HuH-7.5 (cell line): ENCODE measurements at places on chromosomes 13 and 19.
A peak's percentile ranks its signal among the peaks of the same experiment; 100 is the strongest.

DNA sequence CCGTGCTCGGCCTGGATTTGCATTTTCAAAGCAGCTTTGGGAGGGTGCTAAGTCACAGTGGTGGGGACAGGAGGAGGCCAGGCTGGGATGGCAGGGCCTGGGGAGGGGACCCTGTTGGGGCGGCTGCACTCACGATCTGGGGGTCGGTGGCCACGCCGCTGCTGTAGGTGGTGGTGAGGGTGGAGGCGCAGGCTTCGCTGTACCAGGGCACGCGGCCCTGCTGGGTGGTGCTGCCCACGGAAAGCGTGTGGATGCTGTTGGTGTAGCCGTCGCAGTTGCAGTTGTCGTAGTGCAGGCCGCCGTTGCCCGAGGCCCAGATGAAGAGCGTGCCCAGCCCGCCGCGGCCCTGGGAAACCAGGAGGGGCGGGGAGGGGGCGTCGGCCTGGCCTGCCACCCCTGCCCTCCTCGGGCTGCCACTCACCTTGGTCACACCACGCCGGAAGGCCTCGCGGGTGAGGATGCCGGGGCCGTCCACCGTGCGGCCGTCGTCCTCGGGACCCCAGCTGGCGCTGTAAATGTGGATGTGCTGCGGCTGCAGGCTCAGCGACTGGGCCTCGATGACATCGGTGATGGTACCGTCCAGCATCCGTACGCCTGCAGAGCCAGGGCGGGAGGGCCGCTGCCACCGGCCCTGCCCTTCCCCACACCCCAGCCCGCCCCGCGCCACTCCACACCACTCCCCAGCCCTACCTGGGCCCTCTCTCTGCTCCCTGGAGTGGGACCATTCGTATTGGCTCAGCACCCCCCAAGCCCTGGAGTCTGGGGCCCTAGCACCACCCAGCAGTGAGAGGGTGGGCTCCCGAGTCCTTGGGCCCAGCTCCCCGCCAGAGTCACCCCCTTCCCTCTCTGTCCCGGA is 3.2 kb downstream of the PCSK4 start:
- DNase-seq, result no peak

GRCh38 chr13:109332506-109333499 is 453.6 kb downstream of the IRS2 start:
- no peak for DNase-seq

- DNase-seq, result peak; percentile 74
Observed at GRCh38 chr19:5154129-5154798, 185.4 kb downstream of the KDM4B start.

DNA sequence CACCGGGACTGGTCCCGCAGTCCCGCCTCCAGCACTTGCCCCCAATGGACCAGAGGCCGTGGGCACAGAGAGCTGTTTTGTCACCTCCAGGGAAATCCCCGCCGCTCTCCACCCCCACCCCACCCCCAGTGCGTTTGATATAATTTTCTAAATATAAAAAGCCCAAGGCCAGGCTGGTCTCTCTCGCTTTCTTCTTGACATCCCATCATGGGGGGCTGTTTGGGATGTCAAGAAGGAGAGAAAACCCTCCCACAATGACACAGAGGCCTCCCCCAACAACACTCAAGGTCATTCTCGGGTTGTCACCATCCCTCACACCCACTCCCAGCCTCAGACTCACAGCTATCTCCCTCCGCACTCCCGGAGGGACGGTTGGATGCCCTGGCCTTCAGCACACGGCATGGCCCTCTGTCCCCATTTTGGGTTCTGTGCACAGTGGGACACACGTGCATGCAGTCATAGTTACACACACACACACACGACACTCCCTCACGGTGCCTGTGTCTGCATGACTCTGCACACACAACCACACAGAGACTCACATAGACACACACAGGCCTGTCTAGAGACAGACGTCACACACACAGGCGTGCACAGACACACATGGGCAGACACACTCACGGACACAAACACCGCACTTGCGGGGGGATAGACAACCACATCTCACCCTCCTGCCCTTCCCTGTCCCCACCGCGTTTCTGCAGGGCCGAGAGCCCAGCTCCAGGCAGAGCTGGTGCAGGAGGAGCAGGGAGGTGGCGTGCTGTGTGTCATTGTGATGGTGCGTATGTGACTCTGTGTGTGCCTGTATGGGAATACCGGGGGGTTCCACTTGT is 4.8 kb upstream of the NFIC start:
- DNase-seq, result peak; percentile 47

- no peak for DNase-seq
Observed at GRCh38 chr19:53580871-53581835, 43.2 kb downstream of the ZNF331 start.

DNA sequence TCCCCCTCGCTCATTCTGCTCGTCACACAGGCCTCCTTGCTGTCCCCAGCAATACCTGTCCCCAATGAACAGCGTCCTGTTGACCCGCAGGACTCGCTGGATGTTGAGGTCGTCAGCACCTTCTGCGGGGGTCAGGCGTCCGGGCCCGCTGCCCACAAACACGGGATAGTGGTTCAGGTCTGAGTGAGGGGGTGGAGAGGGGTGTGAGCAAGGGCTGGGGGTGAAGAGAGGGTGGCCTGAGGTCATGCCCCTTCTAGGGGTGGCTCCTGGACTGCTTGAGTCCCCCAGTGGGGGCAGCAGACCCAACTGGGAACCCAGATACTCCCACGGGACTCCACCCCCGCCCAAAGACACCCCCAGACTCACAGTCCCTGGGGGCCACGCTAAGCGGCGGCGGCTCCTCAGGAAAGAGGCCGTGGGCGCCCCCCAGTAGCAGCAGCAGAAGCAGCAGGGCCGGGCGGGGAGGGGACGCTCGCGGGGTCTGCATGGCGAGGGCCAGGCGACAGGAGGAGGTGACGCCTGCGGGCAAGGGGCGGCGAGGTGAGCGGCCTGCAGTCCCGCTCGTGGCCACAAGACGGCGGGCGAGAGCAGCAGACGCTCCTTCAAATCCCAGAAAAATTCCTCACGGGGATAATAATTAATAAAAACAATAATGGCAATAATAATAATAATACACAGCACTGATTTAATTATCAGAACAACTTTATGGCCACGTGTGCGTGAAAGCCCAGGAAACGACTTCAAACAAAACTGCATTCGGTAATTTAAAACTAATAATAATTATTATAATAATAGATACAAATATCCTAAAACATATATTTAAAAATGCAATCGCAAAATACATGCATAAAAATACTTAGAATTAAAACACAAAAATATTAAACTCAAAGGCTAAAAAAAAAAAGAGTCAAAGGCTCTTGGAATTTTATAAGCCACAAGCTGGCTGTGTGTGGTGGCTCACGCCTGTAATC is 1.2 kb downstream of the SEMA6B start:
- no peak for DNase-seq

- no peak for DNase-seq
Observed at GRCh38 chr13:75224053-75224742, 257.8 kb downstream of the TBC1D4 start.

GRCh38 chr13:48629277-48629676 is 24.5 kb upstream of the CYSLTR2 start:
- DNase-seq, result no peak

GRCh38 chr13:74037762-74038161 is 96.4 kb downstream of the KLF12 start:
- no peak for DNase-seq

DNA sequence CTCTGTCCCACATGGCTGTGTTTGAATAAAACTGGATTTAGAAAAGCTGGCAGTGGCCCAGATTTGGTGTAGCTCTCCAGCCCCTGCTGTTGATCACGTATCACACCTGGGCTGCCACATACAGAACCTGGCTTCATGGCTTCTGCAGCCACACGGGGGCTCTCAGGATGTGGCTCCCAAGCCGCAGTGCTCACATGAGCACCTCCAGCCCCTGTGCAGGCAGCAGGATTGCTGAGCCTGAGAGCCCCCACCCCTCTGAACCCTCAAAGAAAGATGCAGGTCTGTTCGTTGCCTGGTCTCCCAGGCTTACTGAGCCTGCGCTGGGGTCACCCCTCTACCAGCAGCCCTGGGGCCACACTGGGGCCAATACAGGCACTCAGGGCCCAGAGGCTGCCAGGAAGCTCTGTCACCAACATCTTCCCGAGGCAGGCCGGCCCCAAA is 2.7 kb downstream of the PLEKHF1 start:
- DNase-seq, result no peak

DNA sequence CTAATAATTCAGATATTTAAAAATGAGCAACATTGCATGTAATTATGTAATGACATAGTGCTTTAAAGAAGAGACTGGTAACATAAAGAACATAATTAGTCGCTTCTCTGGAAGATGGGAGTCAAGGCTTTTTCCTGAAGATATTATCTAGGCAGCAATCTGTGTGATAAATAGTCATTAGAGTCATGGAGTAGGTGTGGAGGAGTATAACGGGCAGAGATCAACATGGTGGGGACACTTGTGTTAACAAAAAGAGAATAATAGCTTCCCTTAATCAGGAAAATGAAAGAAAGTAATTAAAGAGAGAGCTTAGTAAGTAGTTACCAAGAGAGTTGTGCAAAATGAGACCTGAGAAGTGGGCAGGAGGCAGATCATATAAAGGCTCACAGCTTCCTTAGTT is 1417.1 kb upstream of the ATXN8OS start:
- no peak for DNase-seq

GRCh38 chr13:30113551-30113950 is 193.8 kb downstream of the KATNAL1 start:
- DNase-seq, result no peak

DNA sequence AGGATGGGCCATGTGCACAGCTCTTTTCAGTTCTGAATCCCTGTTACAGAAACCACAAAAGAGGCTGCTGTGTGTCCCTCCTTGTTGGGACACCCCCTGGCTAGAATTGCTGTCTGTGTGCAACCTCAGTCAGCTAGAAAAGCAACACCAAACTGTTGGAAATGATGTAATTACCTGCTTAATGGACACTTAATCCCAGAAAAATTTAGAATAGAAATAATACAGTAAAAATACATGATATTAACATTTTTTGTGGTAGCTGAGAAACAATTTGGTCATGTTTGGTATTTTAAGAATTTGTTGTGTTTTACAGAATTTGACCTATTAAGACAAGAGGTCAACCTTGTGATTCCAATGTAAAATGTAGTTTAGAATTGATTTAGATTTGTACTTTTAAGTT is 46.8 kb downstream of the FAM124A start:
- DNase-seq, result no peak

GRCh38 chr19:58154287-58154678 is 3.7 kb upstream of the ZNF329 start:
- DNase-seq, result no peak

- no peak for DNase-seq
Observed at GRCh38 chr13:63190742-63191141, 1775.1 kb upstream of the PCDH20 start.

DNA sequence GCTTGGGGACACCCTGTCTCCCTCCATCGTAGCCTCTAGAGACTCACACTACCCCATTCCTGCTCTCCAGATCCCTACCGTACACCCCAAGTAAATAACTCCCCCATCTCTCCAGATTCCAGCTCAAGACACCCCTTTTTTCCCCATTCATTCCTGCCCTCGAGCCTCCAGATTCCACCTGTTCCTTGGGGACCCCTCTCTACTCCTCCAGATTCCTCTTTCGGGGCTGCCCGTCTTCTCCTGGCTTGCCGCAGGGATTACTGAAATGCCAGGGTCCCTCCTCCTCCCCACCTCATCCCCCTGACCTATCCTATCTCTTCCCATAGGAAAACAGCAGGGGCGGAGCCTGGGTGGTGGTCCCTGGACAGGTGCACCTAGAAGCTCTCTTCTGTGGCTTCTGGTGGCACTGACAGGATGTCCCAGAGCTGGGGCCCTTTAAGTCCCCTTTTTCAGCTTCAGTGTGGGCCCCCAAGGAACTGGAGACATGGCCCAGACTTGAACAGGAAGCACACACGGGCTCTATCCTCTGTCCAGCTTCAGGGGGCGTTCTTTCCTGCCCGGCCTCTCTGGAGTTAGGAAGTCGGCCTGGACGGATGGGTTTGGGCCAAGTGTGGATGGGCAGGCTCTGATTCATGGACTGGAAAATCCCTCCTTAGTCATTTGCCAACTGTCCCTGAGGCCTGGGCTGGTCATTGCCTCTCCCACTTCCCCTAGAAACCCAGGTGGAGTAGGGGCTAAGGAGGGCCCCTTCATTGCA is 1.2 kb downstream of the ZSWIM4 start:
- DNase-seq, result no peak

GRCh38 chr13:112103961-112104880 is 37.3 kb downstream of the SOX1 start:
- no peak for DNase-seq

- no peak for DNase-seq
Observed at GRCh38 chr19:41682437-41682836, 5.6 kb downstream of the CEACAM7 start.

GRCh38 chr13:41332829-41333228 is 21.8 kb downstream of the NAA16 start:
- DNase-seq, result no peak

DNA sequence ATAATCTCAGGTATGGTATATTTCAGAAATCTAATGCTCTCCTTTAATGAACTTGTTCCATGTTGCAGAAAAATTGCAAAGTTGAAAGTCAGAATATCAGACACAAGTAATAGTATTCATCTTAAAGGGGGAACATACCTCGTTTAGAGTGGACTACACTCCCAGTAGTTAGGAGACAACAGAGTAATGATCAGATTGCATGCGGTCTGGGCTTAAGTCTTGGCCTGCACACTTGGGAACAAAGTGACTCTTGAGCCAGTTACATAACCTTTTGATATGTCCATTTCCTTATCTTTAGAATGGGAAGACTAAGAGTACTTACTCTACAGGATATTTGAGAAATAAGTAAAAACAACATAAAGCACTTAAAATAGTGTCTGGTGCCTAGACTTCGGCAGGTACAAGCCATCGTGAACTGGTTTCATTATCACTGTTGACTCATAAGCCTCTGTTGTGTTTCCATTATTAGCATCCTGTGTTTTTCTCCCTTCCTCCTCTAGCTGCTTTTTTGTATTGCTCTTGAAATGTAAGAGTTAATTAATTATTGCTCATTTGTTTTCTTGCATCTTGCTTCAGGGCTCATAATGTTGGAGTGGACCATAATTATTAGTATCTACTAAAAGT is 53.0 kb downstream of the DPY19L3 start:
- no peak for DNase-seq

DNA sequence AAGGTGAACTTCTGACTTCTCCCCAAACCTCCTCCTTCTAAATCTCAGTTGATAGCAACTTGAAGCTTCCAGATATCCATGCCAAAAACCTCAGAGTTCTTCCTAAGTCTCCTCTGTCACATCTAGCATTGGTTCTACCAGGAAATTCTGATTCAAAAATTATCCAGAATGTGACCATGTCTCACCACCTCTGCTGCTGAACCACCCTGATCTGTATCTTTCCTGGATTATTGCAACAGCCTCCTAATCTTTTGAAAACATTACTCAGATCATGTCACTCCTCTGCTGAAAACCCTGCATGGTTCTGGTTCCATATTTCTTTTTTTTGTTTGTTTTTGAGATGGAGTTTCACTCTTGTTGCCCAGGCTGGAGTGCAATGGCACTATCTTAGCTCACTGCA is 78.7 kb upstream of the TNFSF11 start:
- no peak for DNase-seq

- DNase-seq, result no peak
Observed at GRCh38 chr13:51623473-51623872, 39.2 kb downstream of the WDFY2 start.

- no peak for DNase-seq
Observed at GRCh38 chr13:30053939-30054338, 203.5 kb upstream of the UBL3 start.
